ENCODE measurements at places on chromosomes 2 and 18.

DNA sequence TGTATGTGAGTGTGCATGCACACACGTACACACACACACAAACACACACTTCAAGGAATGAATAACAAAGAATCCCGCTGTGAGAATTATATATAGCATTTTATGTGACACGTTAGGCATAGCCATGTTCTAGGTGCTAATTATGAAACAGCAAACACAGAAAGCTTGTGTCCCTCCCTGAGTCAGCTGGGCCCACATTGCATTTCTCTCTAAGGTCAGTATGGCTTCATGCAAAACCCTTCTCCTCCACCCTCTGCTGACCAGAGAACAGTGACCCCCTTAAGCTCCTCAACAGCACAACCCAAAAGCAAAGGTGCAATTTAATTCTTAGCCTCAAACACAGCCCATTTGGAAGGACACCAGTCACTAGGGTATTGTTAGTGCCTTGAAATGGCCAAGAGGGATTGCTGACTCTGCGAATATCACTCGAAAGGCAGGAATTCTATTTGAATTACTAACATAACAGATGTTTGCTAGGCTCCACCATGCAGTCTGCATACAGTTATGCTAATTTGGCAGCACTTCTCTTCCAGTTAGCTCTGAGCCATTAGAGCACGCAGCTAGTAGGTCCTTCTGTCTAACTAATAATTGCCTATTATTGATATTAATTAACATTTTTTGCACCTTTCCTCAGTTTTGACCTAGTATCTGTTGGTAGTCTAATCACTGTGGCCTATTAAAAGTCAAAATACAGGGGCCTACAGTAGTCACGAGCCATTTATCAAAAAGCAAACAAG, 149.0 kb downstream of the LNPK start:
- DNase-seq, result no peak

DNA sequence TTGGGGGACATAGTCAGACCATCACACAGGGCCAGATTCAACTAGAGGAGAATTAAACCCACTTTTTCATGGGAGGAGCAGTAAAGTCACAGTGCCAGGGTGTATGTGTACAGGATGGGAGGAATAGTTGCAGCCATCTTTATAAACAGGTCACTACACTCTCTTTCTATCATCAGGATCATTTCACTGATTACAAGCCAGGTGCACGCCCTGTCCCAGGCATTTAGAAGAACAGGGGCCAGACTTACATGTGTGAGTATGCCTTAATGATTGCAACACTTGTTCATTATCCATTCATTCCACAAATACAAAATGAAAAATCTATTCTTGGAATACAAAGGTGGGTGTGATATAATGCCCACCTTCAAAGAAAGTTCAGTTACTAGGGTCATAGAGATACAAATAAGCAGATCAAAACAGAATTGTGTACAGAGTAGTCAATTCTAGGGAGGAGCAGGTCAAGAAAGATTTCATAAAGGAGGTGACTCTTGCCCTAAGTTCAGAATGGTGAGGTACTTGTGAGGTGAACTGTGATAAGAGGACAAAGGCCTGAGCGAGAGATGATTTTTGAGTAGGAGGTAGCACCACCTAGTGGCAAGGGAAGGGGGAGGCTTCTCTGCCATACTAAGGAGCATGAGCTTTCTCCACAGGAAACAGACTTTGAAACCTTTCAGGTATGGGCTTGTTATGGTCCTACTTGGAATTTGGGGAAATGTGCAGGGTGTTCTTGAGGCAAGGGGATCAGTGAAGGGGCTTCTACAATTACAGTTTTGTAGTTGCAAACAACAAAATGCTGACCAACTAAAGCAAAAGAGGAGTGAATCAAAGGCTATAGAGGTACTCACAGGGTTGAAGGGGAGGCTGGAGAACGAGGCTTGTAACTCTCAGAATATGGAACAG, 156.3 kb downstream of the SUCLG1 start:
- no peak for DNase-seq

- DNase-seq, result no peak
Measured at GRCh38 chr2:62511636-62512035, 5.6 kb upstream of the TMEM17 start.

- DNase-seq, result no peak
Measured at GRCh38 chr2:105215586-105216192, 25.9 kb upstream of the GPR45 start.

GRCh38 chr18:79786786-79787526, 10.8 kb upstream of the KCNG2 start:
- no peak for DNase-seq

DNA sequence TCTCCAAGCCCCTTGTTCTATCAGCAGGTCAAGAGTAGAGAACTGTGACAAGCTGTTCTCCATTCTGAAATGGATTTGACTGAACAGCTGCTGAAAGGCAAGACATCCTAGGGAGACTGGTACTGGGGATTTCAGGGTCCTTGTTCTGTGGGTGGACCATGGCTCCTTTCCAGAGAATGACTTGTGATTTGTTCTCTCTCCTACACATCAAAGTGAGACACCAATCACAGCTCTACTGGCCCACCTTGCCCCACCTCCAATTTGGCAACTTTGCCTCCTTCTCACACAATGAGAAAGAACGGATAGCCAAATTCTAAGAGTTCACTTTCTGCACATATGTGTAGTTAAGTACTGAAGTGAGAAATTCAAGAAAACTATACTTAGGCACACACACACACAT, 67.4 kb downstream of the BCL11A start:
- DNase-seq, result no peak

GRCh38 chr2:211068108-211068780, 511.8 kb downstream of the CPS1 start:
- no peak for DNase-seq

DNA sequence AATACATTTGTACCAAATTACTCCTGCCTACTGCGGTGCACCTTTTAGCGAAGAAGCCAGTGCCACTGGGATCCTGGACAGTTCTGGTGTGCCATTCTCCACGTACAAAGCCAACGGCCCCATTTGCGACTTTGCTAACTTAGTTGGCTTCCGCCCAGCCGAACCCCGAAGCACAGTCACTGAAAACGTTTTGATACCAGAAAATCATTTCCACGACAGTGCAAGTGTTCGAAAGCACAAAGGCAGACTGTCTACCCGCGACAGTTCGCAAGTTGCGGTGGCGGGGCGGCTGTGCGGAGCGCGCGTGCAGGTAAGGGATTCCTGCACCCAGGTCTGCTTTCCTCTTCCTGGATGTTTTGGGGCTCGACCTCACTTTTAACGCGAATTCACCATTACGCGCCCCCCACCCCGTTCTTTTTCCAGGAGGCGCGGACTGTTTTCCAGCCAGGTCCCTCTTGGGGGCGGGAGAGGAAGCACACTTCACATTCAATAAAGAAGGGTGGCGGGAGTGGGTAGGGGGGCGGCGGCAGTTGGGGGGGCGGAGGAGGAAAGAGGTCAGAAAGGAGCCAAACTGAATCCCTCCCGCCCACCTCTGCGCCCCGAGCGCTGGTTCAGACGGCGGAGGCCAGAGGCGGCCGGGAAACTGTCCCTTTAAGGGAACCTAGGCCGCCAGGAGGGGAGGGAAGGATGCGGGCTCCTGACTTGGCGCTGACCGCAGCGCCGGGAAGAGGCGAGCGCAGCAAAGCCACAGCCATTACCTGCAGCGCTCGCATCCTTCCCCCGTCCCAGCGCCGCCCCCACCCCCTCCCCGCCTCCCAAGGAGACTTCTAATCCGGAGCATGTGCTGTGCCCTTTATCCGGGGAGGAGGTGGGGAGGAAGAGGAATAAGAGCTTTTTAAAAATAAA, 107.4 kb upstream of the KCTD1 start:
- DNase-seq, result no peak

- no peak for DNase-seq
Measured at GRCh38 chr2:42969231-42970150, 177.1 kb upstream of the HAAO start.

DNA sequence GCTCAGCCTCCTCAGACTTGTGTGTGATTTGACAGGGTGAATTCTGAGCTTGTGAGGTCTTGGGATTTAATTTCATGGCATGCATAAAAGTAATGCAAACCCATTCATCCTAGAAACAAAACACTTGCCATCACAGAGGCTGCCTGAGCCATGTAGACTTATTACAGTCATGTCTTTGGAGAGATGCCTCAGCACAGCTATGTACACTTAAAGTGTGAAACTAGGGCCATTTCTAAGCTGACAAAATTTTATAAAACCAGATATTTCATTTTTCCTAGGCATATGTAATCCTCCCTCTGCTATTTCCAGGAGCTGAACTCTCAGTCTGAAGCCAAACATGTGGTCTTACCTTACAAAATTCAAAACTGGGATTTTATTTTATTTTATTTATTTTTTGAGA, 322.2 kb upstream of the SPHKAP start:
- DNase-seq, result no peak

DNA sequence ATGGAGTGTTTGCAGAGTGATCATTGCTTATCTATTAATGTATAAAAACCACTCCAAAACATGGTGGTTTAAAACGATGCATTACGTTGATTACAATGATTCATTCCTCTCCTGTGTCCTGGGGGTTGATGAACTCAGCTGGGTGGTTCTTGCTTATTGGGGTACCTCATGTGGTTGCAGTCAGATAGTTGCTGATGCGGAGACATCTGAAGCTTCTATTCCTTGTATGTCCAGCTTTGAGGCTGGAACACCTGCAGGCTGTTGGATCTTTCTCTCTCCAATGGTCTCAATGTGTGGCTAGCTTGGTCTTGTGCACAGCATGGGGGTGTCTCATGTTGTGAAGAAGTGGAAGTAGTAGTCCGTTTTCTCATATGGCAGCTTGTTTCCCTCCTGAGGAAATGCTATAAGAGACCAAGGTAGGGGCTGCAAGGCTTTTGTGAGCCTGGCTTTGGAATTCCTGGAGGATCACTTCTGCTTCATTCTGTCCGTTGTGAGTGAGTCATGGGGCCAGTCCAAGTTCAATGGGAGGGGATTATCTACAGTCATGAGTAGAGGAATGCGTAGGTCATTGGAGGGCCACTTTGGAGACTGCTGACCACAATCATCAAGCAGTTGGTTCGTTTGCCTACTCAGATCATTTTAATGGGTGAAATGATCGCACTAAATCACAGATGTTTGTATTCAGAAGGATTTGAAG, 601.0 kb downstream of the SLC4A3 start:
- DNase-seq, result no peak

- DNase-seq, result no peak
Measured at GRCh38 chr2:7190587-7191324, 273.5 kb downstream of the RNF144A start.

DNA sequence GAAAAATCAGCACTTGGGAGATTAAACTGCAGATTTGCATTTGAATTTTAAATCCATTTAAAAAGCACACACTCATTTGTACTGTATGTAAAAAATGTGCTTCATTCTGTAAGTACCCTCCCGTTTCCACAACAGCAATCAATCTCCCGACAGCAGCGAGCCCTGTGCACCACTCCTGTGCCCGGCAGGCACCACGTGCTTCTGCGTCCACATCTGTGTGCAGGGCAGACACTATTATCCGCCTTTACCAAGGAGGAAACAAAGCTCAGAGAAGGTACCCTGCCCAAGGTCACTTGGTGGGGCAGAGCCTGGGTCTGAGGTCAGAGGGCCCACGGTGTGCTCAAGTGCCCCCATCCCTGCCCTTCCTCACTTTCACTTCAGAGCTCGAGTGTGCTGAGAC, 7.5 kb downstream of the HSBP1L1 start:
- DNase-seq, result no peak

- no peak for DNase-seq
Measured at GRCh38 chr2:190635781-190636180, 13.1 kb upstream of the NAB1 start.

GRCh38 chr2:175195012-175195411, 13.5 kb upstream of the ATP5MC3 start:
- DNase-seq, result no peak

DNA sequence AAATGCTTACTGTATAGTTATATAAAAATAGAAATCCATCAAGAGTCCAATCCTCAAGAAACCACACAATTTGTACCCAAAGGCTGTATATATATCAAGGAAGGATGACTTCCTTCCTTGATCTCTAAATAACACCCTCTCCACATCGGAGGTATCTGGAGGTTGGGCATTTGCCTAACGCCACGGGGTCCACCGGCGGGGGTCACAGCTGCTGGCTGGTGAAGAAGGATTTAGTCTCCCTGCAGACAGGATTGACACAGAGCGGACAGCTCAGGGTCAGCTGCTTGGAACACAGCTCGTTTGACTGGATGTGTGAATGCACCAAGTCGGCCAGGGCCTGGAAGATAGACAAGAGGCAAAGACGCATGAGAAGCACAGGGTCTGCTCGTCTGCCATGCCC, 36.0 kb downstream of the FECH start:
- DNase-seq, result no peak

- DNase-seq, result no peak
Measured at GRCh38 chr18:26978812-26979341, 113.4 kb upstream of the AQP4 start.

DNA sequence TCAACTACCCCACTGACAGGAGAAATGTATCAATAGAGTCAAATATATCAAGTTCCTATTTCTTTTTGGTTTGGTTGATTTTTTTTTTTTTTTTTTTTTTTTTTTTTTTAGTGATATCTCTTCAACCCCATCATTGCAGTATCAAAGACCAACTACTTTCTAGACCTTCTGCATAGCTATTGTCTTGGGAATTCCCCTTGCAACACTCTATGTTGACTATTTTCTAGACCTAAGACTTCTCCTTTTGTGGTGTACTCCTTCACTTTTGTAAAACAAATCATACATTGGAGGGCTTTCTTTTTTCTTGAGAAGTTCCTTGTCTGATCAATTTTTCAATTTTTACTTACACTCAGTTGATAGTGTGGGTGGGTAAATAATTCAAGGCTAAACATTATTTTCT, 46.5 kb upstream of the NR4A2 start:
- DNase-seq, result no peak

- DNase-seq, result no peak
Measured at GRCh38 chr2:28729698-28730097, 21.9 kb upstream of the PPP1CB start.

DNA sequence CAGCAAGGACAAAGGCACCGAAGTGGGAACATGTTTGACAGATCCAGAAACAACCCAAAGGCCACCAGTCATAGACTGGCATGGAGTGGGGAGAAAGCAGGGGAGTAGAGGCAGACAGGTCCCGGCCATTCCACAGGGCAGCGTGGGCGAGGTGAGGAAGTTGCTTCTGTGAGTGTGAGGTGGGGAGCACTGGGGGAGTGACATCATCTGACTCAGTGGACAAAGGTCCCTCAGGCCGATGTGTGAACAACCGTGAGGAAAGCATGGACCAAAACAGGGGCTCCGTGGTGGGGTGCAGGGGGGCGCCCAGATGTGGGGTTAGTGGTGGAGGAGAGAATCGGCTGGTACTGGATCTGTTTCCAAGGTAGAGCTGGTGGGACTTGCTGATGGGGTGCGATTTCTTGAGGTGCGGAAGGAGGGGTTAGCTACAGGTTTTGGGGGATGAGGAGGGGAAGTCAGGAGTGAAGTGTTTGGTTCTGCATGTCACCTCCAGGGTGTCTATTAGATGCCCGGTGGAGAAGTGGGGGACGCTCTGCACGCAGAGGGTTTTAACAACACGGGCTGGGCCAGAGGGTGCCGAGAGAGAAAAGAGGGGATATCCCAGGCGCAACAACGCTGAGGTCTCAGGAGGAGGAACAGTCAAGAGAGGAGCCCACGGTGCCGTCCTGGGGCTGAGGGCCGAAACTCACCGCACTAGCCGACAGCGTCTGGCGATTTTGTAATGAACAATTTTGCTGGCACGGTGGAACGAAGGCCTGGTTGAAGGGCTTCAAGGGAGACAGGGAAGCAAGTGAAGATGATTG, 2.5 kb upstream of the SFT2D3 start:
- no peak for DNase-seq
